ENCODE measurements at places on chromosomes 1 and 21.
A peak's percentile ranks its signal among the peaks of the same experiment; 100 is the strongest.

GRCh38 chr1:209190591-209191261 lies 392.8 kb upstream of the CAMK1G start:
- DNase-seq = no peak

DNA sequence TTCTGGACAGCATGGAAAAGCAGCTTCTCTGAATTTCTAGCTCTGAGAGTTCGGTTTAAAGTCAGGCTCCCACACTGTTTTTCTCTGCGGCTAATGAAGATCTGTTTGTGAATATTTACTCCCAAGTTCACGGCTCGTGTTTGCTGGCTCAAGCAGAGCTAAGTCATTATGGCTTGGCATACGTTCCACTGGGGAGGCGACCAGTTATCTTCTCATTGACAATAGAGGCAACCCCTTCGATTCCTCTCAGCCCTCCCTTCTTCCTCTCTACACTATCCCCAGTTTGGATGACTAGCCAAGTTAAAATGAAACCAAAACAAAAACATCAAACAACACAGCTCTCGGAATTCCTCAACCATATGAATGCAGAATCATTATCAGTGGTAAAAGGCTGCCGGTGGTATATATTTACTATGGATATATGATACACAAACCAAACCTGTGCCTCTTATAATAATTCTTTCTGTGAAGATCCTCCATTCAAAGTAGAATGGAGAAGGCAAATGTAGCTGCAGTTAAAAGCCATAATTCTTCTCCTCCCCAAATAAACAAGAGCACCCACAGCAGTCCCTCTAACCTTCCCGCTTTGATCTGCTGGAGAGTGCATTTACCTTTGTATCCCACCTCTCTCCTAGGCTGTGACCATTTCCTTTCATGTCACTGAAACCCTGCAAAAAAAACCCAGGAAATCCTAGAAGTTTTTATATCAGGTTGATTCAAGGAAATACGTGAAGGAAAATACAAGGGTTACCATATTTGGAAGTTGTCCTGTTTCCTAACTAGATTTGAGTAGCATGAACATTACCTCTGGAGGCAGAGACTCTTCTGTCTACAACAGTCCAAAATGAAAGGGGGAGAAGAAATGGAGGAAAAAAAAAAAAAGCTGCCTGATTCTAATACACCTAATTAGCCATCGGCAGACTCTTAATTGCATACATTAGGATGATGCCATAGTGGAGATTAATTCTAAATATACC lies 108.3 kb upstream of the USH2A start:
- DNase-seq = no peak

DNA sequence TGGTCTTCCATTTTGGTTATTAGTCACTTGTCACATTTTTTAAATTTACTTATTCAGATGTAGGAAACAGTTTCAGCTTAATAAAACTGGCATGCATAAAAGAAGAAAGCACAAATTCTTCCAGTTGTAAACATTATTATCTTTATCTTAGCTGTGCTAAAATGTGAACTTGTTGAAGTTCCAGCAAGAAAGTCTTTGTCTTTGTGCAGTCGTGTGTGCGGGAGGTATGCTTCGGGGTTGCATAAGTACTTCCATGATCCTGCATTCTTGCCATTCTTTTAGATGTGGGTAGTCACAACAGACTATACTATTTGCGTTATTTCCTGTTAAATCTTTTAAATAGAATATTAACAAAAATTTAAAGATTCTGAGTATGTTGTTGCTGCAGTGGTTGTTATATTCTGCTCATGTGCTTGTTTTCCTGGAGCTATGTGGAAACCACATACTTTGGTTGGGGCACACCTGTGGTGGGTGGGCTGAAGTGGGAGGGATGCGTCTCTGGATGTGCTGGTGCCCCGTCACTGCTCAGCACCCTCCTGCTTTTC lies 49.9 kb downstream of the CBS start:
- DNase-seq = no peak

DNA sequence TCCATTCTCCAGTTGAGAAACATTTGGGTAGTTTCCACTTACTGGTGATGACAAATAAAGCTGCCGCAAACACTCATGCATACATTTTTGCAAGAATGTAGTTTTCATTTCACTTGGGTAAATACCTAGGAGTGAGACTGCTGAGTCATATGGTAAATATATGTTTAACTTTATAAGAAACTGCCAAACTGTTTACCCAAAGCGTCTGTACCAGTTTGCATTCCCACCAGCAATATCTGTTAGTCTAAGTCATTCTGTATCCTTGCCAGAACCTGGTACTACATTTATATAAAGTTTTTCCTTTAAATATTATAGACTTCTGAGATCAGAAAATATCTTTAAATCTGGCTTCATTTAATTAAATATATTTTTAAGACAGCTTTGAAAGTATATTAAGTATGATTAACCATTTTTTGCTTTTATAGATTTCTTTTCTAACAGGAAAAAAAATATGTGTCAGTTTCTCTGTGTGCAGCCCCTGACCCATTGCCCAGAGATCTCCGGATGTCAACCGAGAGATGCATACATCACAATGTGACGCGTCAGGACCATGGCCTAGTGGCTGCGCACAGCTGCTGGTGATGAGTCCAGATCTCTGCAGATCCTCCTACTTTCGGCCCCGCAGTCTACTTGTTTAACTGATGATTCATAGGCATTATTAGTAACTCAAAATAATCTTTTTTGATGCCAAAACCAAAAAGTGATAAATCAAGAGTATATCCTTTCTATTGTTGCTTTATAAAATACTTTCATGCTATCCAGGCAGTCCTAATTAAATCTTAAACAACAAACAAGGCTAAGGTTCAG lies 227.1 kb upstream of the MAP1LC3C start:
- DNase-seq = no peak

- DNase-seq = no peak
These were observed 9.2 kb upstream of the SERTAD4 start for GRCh38 chr1:210223226-210223904.

- no peak for DNase-seq
These were observed 490.1 kb downstream of the NEGR1 start for GRCh38 chr1:71792264-71792663.

DNA sequence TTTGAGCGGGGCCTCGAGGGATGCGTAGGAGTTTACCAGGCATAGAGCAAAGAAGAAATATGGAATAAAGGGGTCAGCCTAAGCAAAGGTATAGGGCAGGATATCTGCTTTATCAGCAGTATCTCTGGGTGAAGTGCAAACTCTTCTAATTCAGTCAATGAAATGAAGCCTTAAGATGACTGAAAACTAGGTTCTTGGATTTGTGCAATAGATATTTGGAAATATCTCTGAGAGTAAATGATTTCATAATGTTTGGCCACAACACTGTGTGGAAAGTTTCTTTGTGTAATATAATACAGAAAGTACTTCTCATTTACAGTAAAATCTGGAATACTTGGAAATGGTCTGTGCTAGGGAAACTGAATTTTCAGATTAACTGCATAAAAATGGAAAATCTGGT lies 26.1 kb downstream of the KCNJ15 start:
- no peak for DNase-seq

DNA sequence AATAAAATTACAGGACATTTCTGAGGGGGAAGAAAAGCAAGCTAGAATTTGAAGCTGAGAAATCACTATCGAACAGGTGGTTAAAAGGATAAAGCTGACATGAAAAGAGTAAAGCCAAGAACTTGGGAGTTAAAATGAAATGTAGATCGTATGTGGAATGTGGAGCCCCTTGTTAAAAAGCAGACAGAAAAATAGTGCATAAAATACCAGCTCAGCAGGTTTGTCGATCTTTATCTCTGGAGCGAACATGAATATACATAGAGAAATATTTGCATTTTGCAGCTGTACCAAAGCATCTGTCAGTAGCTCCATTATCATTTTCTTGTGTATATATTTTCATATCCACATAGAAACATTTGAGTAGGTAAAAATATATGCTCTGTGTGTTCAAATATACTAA lies 73.6 kb upstream of the CDC42BPA start:
- no peak for DNase-seq

DNA sequence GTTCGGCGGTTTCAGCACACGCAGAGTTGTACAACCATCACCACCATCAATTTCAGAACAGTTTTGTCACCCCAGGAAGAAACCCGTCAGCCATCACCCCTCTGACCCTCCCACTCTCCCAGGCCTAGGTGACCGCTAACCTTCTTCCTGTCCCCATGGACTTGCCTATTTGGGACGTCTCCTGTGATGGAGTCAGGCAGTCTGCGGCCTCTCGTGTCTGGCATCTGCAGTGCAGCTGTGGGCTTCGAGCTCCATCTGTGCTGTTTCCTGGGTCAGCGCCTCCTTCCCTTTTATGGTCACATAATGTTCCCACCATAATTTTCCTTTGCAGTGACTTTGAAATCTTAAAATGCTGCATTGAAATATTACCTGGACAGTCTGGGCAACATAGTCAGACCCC lies 24.4 kb downstream of the SLC45A1 start:
- no peak for DNase-seq

- DNase-seq = no peak
These were observed at the start of gene COL16A1 for GRCh38 chr1:31703431-31704270. TSS of gene COL16A1 (minus strand) at chr1:31704017. CDS start at chr1:31702193, 1,824 bp downstream.

- no peak for DNase-seq
These were observed 53.5 kb upstream of the CHODL start for GRCh38 chr21:18191139-18191538.

GRCh38 chr1:168970926-168971659 lies 135.4 kb upstream of the ATP1B1 start:
- DNase-seq = no peak

- no peak for DNase-seq
These were observed 7.6 kb downstream of the ATP1A1 start for GRCh38 chr1:116380499-116381242.

DNA sequence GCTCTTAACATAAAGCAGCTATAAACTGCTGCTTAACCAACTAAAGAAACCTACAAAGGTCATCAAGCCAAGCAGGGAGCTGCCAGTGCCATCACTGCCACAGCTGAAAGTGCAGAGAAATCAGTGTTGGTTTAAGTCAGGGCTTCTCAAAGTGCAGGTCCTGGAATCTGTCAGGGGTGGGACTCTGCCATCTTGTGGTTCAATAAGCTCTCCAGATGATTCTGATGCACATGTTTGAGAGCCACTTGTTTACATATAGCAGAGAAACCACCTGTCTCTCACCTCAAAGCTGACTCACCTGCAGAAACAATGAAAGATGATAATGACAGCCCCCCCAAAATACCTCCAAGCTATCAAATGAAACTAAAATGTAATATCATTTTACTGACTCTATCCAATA lies 49.3 kb downstream of the SH3GLB1 start:
- DNase-seq = peak; percentile 16

GRCh38 chr1:7940034-7940433 lies 605 bp downstream of the TNFRSF9 start:
- DNase-seq = no peak

GRCh38 chr1:157137408-157138219 lies 581 bp downstream of the ETV3 start:
- DNase-seq = peak; percentile 32

GRCh38 chr1:96992871-96993270 lies 271.3 kb downstream of the PTBP2 start:
- DNase-seq = no peak

DNA sequence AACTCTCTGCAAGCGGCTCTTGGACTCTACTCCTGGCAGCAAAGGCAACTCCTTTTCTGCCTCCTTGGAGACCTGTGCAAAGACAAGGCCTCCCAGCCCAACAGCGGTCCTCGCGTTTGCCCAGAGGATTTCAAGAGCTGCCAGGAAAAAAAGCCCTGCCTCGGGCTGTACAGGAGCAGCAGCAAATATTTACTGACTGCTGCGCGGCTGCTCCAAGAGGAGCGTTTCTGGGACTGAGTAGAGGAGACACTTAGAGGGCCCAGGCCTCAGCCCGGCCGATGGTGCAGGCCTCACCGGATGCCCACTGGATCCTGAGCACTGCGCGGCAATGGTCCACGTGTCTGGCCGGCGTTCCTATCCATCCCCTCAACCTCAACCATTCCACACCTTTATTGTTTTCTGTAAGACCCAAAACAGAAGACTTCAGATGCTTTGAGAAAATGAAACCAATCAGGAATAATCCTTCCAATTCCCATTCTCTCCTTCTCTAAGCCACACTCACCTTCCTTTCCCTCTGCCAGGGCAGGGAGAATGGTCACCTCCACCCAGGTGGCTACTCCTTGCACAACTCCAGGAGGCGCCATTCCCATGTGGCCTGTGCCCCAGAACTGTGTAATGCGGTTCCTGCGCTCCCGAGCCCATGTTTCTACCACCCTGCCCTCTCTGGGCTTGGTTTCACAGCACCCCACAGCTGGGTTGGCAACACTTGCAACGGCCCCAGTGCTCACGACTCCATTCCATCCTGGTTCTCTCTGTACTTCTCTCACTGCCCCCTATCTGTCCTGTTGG lies 215.8 kb downstream of the TRABD2B start:
- no peak for DNase-seq

- DNase-seq = no peak
These were observed 545.9 kb downstream of the SMYD3 start for GRCh38 chr1:245961137-245961540.

- no peak for DNase-seq
These were observed 40.8 kb upstream of the STMN1 start for GRCh38 chr1:25947027-25947426.

- DNase-seq = no peak
These were observed 675.6 kb downstream of the SMYD3 start for GRCh38 chr1:245831518-245831917.

DNA sequence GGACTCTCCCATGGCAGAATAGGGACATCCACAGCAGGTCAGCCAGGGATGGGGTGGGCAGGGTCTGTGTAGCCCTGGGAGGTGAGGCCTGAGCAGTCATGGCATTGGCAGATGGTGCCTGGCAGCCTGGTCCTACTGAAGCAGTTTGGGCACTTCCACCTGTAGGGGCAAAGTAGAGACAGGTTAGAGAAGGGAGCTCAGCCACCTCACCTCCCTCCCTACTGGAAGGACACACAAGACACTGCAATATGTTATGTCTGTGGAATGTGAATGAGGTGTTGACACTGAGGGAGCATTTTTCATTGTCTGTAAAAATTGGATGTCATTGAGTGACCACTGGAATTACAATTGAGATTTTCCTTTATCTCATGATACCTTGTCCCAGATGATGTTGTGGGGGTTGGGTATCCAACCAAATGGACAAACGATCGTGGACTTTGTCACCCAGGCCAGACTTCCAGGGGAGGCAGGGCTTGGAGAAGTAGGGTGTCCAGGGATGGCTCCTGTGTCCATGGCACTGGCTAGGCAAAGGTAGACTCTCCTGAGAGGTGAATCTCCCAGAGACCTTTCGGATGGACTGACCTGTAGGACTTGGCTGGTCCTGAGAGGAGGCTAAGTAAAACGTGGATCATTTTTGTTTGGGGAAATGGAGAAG lies 9.7 kb downstream of the SHISA4 start:
- no peak for DNase-seq

DNA sequence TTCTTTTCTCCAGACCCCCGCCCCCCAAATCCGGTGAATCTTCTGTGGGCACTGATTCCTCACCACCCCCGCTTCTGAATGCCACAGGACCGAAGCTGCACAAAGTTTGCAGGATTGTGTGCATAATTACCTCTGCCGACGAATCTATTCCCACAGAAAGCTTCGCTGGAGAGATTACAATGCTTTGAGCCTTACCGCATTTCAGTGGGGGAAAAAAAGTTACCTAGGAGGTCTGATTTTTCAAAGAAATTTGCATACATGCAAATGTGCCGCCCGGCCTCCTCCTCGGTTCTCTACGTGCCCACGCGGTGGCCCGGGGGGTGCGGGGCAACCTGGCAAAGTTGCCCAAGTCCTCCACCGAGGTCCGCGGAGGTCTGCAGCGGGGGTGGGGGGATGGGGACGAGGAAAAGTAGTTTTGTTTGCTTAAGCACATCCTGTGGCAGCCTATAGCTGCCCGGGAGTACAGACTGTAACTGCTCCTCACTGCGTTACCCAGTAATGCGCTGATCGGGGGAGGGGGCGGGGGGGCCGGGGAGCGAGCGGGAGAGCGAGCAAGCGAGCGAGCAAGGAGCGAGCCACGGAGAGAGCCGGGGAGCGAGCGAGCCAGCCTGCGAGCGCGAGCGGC lies 563 bp upstream of the NFIA start:
- peak; percentile 52 for DNase-seq

All from CD4-positive, alpha-beta T cell treated with Interleukin-17A for 1 hour (primary cell).